Activated CD8-positive, alpha-beta T cell treated with anti-CD3 and anti-CD28 coated beads for 36 hours (primary cell): ENCODE measurements at places on chromosomes 2 and 18.

GRCh38 chr2:161825429-161825828 is 201.2 kb downstream of the SLC4A10 start:
- peak; percentile 4 for DNase-seq

GRCh38 chr2:88913280-88913679 is 221.8 kb downstream of the RPIA start:
- no peak for DNase-seq

GRCh38 chr2:138703242-138703641 is 76.9 kb downstream of the NXPH2 start:
- no peak for DNase-seq

DNA sequence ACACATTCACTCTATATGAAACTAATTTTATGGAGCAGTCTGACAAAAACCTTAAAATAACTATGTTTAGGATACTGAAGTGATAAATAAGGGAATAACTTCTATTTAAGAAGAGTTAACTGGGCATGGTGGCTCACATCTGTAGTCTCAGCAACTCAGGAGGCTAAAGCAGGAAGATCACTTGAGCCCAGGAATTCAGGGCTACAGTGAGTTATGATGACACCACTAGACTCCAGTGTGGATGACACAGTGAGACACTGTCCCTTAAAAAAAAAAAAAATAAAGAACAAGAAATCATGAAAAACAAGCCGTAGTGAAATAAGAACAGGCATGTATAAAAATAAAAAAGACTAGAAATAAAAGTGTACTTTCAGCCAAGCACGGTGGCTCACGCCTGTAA is 82.0 kb downstream of the THADA start:
- no peak for DNase-seq

- no peak for DNase-seq
These were observed 147.7 kb downstream of the PPP1R1C start for GRCh38 chr2:182133195-182133891.

- no peak for DNase-seq
These were observed 117.0 kb downstream of the DOCK10 start for GRCh38 chr2:224925061-224925809.

DNA sequence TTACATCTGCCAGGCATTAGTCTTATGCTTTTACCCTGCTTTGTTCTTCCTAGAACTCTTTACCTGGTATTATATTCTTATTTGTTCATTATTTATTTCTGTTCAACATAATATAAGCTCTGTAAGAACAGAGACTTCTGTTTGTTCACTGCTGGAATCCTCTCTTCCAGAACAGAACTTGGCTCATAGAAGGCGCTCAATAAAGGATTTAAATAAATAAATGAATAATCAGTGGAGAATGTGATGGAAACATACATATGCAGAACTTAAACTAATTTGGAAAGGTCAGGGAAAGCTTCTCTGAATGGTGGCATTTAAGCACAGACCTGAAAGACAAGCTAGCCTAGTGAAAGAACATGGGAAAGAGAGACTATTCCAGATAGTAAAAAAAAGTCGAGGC is 24.3 kb downstream of the NCKAP1 start:
- DNase-seq, result no peak

GRCh38 chr2:241505086-241505780 is 3.2 kb downstream of the STK25 start:
- DNase-seq, result no peak

DNA sequence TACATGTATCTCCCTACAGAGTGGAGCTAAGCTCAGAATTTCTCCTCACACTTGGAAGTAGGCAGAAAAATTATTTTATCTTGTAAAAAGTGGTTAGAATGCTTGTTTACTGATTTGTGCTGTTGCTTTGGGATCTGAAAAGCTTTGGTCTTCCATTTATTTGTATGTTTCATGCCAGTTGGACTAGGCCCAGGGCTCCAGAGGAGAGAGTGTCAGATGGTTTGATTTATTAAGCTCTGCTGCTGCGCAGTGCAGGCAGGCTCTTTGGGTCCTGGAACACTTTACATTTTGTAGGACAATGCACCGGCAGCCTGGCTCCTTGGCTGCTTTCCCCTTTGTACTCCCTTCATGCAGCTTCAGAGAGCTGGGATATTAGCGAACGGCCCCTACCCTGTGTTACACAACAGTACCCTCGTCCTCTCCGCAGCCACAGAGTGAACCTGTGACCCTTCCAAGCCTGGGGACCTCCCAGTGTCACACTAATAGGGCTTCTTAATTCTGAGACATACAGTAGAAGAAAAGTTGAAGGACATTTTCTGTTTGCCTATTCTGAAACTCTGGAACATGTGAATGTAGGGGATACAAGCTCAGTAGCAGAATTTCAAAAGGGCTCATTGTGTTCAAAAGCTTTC is 56.7 kb upstream of the EML6 start:
- no peak for DNase-seq
